GM12878 (cell line): ENCODE measurements at places on chromosomes 7 and 10. TPM values are rescaled to one million over a fixed set of nuclear protein-coding genes. Genes with fewer than 3 reads are reported as not detected.

LRRTM3 gene
- total RNA-seq = not detected in 2 replicates

CNTNAP2 gene
- 0.08 TPM in 2 replicates for total RNA-seq

DNA sequence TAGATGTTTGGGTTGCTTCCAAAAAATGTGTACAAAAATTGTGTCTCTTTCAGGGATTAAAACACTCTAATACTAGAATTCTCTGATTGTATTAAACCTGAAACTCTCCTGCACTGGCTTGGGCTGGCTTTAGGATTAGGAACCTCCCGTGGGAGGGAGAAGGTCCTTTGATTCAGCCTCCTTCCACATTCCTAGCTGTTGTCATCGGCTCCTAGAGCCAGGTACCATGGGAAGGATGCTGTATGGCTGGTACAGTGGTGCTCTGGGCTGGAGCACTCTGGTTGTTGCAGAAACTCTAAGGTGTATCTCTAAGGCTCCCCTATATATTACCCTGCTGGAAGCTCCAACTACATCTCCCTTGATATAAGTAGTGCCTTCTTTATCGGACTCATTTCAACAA lies 245.2 kb upstream of the FOXK1 start:
- H3K36me3 ChIP-seq = no peaks in the 10 kb centered on the region
- H3K4me1 ChIP-seq = no peaks in the 10 kb centered on the region
- no peak for DNase-seq

DNA sequence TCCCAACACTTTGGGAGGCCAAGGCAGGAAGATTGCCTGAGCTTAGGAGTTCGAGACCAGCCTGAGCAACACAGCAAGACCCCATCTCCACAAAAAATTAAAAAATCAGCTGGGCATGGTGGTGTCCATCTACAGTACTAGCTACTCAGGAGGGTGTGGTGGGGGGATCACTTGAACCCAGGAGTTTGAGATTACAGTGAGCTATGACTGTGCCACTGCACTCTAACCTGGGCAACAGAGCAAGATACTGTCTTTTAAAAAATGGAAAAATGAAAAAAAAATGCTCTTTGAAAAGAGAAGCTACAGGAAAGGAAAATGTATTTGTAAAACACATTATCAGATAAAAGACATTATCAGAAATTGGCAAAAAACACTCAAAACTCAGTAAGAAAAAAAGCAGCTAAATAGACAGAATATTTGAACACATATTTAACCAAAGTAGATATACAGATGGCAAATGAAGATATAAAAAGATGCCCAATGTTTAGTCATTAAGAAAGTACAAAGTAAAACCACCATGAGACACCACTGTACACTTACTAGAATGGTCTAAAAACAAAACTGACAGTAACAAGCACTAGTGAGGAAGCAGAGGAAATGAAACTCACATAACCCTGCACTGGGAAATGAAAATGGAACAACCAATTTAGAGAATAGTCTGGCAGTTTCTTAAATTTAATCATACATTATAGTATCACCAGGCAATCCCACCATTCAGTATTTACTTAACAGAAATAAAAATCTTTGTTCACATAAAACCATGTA lies 40.5 kb downstream of the NRBF2 start:
- H3K4me1 ChIP-seq = peaks cover 18% of the 10 kb centered on the region
- H3K27ac ChIP-seq = peak overlapping the region; percentile 55
- no peaks in the 10 kb centered on the region for H3K27me3 ChIP-seq
- no peak overlapping the region for H3K4me3 ChIP-seq
- H3K36me3 ChIP-seq = peaks cover 29% of the 10 kb centered on the region

DNA sequence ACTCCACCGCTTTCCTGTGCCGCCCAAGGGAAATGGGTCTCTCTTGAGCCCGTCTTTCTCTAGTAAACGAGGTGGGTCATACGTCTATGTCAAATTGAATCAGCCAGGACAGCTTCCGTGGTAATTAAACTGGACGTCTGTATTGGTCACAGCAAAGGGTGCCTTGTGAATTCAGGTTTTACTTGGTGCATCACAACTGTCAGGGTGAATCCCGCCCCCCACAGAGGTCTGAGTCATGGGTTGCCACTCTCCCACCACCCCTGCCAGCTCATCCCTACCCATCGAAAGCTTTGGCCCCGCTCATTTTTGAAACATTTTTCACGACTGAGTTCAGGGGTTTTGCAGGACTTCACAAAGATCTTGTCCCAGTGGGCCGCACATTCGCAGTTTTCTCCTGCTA lies 8.0 kb upstream of the SP8 start:
- H3K36me3 ChIP-seq = no peaks in the 10 kb centered on the region
- H3K4me1 ChIP-seq = peaks cover 3% of the 10 kb centered on the region
- H3K27ac ChIP-seq = no peak overlapping the region
- H3K27me3 ChIP-seq = peaks cover 39% of the 10 kb centered on the region

- DNase-seq = no peak
- H3K27me3 ChIP-seq = no peaks in the 10 kb centered on the region
- no peak overlapping the region for H3K4me3 ChIP-seq
- H3K4me1 ChIP-seq = no peaks in the 10 kb centered on the region
- no peak overlapping the region for H3K27ac ChIP-seq
Measured at GRCh38 chr7:132367795-132368194, 208.5 kb downstream of the PLXNA4 start.
